H1 (cell line): ENCODE measurements at places on chromosomes 2 and 18. TPM values are rescaled to one million over a fixed set of nuclear protein-coding genes. Genes with fewer than 3 reads are reported as not detected.

GRCh38 chr2:17166506-17166905 lies 351.7 kb downstream of the RAD51AP2 start:
- H3K36me3 ChIP-seq, result no peaks in the 10 kb centered on the region
- no peak overlapping the region for H3K4me3 ChIP-seq
- H3K27ac ChIP-seq, result no peak overlapping the region
- no peaks in the 10 kb centered on the region for H3K4me1 ChIP-seq
- no peak for DNase-seq

- peak; percentile 13 for DNase-seq
- H3K27ac ChIP-seq, result no peak overlapping the region
- H3K27me3 ChIP-seq, result no peaks in the 10 kb centered on the region
- peaks cover 10% of the 10 kb centered on the region for H3K4me1 ChIP-seq
Observed at GRCh38 chr18:45626330-45627203, 11.3 kb downstream of the SLC14A2 start.

DNA sequence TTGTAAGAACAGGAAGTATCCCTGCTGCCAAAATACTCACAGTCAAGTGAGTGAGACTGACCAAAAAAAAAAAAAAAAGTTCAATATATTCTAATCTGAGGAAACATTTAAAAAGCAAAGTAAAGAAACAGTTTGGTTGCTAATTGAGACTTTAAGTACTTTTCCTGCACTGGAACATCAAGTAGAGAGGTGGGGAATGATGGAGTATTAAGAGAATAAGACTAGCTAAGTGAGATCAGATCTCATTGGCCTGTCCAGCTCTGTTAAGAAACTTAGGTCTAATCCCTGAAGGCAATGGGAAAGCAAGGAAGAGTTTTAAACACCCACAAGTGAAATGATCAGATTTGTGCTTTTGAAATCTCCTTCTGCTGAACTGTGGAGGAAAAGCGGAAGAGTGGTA lies 27.8 kb upstream of the MAP4K3 start:
- H3K4me3 ChIP-seq, result no peak overlapping the region
- H3K36me3 ChIP-seq, result no peaks in the 10 kb centered on the region
- H3K4me1 ChIP-seq, result peaks cover 8% of the 10 kb centered on the region; the same call in 1 of the 2 replicates
- no peak for DNase-seq

- H3K4me3 ChIP-seq, result no peak overlapping the region
- H3K4me1 ChIP-seq, result peaks cover 2% of the 10 kb centered on the region; the same call in 1 of the 2 replicates
- no peak overlapping the region for H3K27ac ChIP-seq
- DNase-seq, result no peak
- H3K27me3 ChIP-seq, result no peaks in the 10 kb centered on the region
Observed at GRCh38 chr2:142040556-142040955, 90.3 kb downstream of the LRP1B start.

DNA sequence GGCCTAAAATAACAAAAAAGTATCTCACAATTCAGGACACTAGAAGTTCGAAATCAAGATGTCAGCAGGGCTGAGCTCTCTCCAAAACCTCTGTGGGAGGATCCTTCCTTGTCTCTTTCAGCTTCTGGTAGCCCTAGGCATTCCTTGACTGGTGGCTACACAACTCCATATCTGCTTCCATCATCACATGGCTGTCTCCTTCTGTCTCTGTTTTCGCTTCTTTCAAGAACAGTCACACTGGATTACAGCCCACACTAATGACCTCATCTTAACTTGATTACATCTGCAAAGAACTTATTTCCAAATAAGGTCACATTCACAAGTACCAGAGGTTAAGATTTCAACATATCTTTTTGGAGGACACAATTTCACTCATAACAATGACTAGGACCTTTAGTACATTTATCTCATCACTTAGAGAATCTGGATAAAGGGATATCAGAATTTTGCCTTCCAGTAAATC lies 275.2 kb downstream of the IRS1 start:
- no peaks in the 10 kb centered on the region for H3K4me1 ChIP-seq
- H3K27ac ChIP-seq, result no peak overlapping the region
- no peaks in the 10 kb centered on the region for H3K27me3 ChIP-seq
- no peak overlapping the region for H3K4me3 ChIP-seq

GRCh38 chr2:127953128-127953718 lies 67.5 kb upstream of the AMMECR1L start:
- no peaks in the 10 kb centered on the region for H3K27me3 ChIP-seq
- no peaks in the 10 kb centered on the region for H3K4me1 ChIP-seq
- H3K27ac ChIP-seq, result no peak overlapping the region
- peaks cover 13% of the 10 kb centered on the region; the same call in 1 of the 2 replicates for H3K36me3 ChIP-seq
- DNase-seq, result no peak

DNA sequence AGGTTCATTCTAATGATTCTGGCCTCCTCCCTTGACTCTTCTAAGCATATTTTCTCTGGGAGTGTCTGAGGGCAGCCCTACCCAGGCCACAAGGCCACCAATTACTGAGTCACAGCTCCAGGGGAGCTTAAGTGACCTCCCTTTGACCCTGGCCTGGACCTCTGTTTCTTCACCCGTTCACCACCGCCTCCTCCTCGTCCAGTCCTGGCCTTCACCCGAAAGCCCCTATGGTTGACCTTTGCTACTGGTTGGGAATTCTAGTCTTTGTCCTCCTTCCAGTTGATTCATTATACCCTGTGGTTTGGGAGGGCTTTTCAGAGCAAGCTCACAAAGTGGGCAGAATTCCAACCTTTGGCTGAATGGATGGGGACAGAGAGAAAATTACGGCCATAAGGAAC lies 72.6 kb downstream of the NRP2 start:
- DNase-seq, result no peak
- no peak overlapping the region for H3K4me3 ChIP-seq
- no peaks in the 10 kb centered on the region for H3K4me1 ChIP-seq

- DNase-seq, result no peak
- no peak overlapping the region for H3K27ac ChIP-seq
- no peaks in the 10 kb centered on the region for H3K4me1 ChIP-seq
- H3K36me3 ChIP-seq, result no peaks in the 10 kb centered on the region
Observed at GRCh38 chr2:35033748-35034147, 1321.8 kb upstream of the CRIM1 start.

DNA sequence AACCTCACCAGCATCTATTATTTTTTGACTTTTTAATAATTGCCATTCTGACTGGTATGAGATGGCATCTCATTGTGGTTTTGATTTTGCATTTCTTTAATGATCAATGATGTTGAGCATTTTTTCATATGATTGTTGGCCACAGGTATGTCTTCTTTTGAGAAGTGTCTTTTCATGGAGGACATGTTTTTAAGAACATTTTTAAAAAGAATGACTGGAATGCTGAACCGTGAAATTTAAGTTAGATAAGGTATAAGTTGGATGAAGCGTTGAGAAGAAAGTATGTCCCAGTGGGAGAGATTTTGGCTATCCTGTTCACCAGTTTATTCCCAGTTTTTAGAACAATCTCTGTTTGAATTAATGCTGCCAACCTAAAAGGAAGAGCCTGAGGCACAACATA lies 365.9 kb downstream of the CELF4 start:
- H3K36me3 ChIP-seq, result no peaks in the 10 kb centered on the region
- no peak overlapping the region for H3K4me3 ChIP-seq
- no peaks in the 10 kb centered on the region for H3K27me3 ChIP-seq
- DNase-seq, result no peak

GRCh38 chr18:39732918-39733317 lies 2167.3 kb upstream of the CELF4 start:
- H3K27ac ChIP-seq, result no peak overlapping the region
- H3K4me3 ChIP-seq, result no peak overlapping the region
- H3K36me3 ChIP-seq, result no peaks in the 10 kb centered on the region
- no peaks in the 10 kb centered on the region for H3K27me3 ChIP-seq

DNA sequence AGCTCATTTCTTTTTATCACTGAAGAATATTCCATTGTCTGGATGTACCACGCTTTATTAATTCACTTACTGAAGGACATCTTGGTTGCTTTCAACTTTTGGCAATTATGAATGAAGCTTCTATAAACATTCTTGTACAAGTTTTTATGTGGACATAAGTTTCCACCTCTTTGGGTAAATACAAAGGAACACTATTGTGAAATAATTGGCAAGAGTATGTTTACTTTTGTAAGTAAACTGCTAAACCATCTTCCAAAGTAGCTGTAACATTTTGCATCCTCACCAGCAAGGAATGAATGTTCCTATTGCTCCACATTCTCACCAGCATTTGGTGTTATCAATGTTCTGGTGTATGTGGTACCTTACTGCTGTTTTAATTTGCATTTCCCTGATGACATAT lies 15.8 kb upstream of the VWC2L start:
- H3K27ac ChIP-seq, result no peak overlapping the region
- H3K4me1 ChIP-seq, result no peaks in the 10 kb centered on the region
- DNase-seq, result no peak
- H3K4me3 ChIP-seq, result no peak overlapping the region
- no peaks in the 10 kb centered on the region for H3K36me3 ChIP-seq
- no peaks in the 10 kb centered on the region for H3K27me3 ChIP-seq

- no peaks in the 10 kb centered on the region for H3K27me3 ChIP-seq
- H3K4me3 ChIP-seq, result no peak overlapping the region
- no peaks in the 10 kb centered on the region for H3K36me3 ChIP-seq
- no peak for DNase-seq
Observed at GRCh38 chr2:212489719-212490346, 48.8 kb downstream of the ERBB4 start.

DNA sequence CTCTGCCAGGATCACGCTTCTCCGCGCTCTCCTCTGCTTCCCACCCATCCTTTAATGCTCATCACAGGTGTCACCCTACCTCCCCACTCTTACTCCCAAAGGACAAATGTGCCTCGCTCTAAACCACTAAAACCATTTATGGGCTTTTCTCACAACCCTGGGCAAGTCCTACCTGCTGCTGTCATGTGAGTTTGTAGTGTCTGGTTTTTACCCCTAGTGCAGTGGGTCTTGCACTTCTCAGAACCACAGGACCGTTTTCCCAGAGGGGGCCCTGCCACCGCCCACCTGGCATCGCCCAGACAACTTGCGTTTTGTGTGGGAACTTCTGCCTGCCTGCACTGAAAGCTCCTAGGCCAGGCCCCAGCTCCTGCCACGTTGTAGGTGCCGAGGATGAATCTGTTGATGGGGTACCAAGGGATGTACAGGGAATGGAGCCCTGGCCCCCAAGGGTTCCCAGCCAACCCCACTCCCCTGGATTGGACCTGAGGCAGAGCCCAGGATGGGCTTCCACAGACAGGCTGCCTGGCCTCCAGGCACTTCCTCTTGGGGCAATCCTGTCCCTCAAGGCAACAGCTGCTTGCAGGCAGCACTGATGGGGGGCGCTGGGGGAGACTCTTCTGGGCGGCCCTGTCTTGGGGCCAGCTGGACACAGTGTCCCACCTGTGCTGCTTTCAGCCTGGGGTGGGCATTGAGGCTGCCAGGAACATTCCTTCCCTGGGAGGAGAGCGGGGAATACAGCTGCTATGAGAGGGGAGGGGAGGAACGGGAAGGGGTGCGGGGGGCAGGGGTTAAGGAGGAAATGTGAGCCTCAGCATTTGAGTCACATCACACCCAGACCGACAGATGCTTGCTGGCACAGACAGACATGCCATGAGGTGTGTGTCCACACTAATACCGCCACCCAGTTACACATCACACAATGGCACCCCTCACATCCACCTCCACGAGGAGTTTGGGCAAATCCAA lies 176.3 kb downstream of the ZFP36L2 start:
- H3K4me1 ChIP-seq, result no peaks in the 10 kb centered on the region
- no peaks in the 10 kb centered on the region; the same call in 1 of the 2 replicates for H3K27me3 ChIP-seq
- H3K4me3 ChIP-seq, result no peak overlapping the region
- H3K36me3 ChIP-seq, result no peaks in the 10 kb centered on the region

GRCh38 chr2:216317831-216318520 lies 54.3 kb downstream of the MARCHF4 start:
- H3K27me3 ChIP-seq, result no peaks in the 10 kb centered on the region
- no peaks in the 10 kb centered on the region for H3K36me3 ChIP-seq
- H3K4me1 ChIP-seq, result peaks cover 16% of the 10 kb centered on the region
- H3K4me3 ChIP-seq, result no peak overlapping the region

- peak; percentile 63 for DNase-seq
- no peaks in the 10 kb centered on the region for H3K27me3 ChIP-seq
- no peaks in the 10 kb centered on the region for H3K36me3 ChIP-seq
- H3K4me1 ChIP-seq, result no peaks in the 10 kb centered on the region; the same call in 1 of the 2 replicates
Observed at GRCh38 chr2:129903586-129904425, 75.7 kb upstream of the RAB6C start.

- peaks cover 27% of the 10 kb centered on the region for H3K36me3 ChIP-seq
- H3K27ac ChIP-seq, result no peak overlapping the region
- H3K27me3 ChIP-seq, result no peaks in the 10 kb centered on the region
- H3K4me1 ChIP-seq, result no peaks in the 10 kb centered on the region
- DNase-seq, result no peak
- H3K4me3 ChIP-seq, result no peak overlapping the region
Observed at GRCh38 chr2:3585261-3586109, 9.4 kb upstream of the COLEC11 start.

GRCh38 chr2:105597011-105597805 lies 147.5 kb upstream of the NCK2 start:
- no peak overlapping the region for H3K27ac ChIP-seq
- H3K36me3 ChIP-seq, result no peaks in the 10 kb centered on the region
- no peak overlapping the region for H3K4me3 ChIP-seq
- no peak for DNase-seq

DNA sequence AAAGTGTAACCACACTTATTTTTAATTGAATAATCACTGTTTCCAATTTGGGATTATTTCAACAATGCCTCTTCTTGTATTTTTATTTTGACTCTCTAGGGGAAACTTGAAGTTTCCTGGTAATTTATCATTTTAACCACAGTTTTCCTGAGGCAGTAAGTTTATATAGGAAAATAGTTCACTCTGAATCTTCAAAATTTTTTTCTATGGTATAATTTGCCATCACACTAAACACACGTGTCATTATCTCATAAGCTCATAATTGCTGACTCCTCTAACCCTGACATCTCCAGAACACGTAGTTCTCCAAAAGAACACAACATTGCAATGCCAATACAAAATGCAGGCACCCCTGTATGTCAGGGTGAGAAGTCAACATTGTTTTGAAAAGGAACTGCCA lies 102.2 kb upstream of the FZD7 start:
- no peaks in the 10 kb centered on the region for H3K27me3 ChIP-seq
- peaks cover 5% of the 10 kb centered on the region; the same call in 1 of the 2 replicates for H3K4me1 ChIP-seq
- H3K36me3 ChIP-seq, result no peaks in the 10 kb centered on the region
- no peak overlapping the region for H3K4me3 ChIP-seq
- DNase-seq, result no peak

DNA sequence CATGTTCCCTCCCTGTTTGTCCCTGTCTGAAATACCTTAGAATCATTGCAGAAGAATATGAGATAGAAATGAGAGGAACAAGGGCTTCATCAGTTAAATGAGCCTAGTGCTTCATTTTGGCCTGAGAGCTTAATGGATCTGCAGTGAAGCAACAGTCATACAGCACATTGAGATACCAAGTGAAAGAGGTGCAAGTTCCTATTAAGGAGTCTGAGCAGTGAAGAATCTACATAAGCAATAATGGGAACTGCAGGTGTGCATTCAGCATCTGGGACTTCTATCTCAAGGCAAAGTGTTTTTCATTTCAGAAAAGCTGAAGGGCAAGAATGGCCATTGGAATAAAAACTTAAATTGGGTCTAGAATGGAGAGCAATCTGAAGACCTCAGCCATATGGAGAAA lies 323.2 kb upstream of the SLC39A10 start:
- H3K4me1 ChIP-seq, result no peaks in the 10 kb centered on the region
- no peak overlapping the region for H3K27ac ChIP-seq
- no peaks in the 10 kb centered on the region for H3K27me3 ChIP-seq
- no peak for DNase-seq

The LIPG gene
- 9.8 and 11.8 TPM in 2 replicates for total RNA-seq

The AMER3 gene
- total RNA-seq, result 0.19 and 0.55 TPM in 2 replicates

The UGT1A5 gene
- total RNA-seq, result not detected in 2 replicates

The RIT2 gene
- 2.5 and 3.2 TPM in 2 replicates for total RNA-seq

The ASXL3 gene
- total RNA-seq, result 1.3 TPM in 2 replicates

The C2orf66 gene
- total RNA-seq, result not detected in 2 replicates

The TXNDC9 gene
- total RNA-seq, result 33.0 and 35.6 TPM in 2 replicates

The CCL20 gene
- total RNA-seq, result not detected in 2 replicates

The UGT1A8 gene
- total RNA-seq, result not detected in 2 replicates

The RAB6C gene
- total RNA-seq, result 0.09 TPM in 1 of 2 replicates, not detected in the other

The ST6GAL2 gene
- total RNA-seq, result 16.2 and 17.5 TPM in 2 replicates
